ENCODE measurements at places on chromosomes 11 and 22.

- peak; percentile 0 for DNase-seq
These were observed 851.1 kb upstream of the RAG2 start for GRCh38 chr11:37449146-37449545.

DNA sequence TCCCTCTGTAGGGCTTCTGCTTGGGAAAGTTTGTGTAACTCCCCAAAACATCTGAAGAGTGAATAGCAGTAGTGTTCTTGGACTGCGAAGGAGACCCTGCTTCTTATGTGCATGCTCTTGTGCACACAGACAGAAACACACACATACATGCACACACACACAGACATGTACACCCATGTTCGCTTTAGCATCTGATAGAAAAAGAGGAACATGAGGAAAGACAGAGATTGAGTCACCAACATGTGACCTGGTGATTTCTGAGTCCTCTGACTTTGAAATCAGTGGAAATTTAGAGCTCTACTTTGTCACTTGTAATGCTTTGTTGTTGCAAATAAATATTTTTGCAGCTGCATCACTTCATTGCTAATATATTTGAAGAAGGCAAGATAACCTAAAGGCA is 23.8 kb downstream of the CD44 start:
- no peak for DNase-seq

- DNase-seq: no peak
These were observed 111.4 kb upstream of the PITPNB start for GRCh38 chr22:28030473-28030872.

DNA sequence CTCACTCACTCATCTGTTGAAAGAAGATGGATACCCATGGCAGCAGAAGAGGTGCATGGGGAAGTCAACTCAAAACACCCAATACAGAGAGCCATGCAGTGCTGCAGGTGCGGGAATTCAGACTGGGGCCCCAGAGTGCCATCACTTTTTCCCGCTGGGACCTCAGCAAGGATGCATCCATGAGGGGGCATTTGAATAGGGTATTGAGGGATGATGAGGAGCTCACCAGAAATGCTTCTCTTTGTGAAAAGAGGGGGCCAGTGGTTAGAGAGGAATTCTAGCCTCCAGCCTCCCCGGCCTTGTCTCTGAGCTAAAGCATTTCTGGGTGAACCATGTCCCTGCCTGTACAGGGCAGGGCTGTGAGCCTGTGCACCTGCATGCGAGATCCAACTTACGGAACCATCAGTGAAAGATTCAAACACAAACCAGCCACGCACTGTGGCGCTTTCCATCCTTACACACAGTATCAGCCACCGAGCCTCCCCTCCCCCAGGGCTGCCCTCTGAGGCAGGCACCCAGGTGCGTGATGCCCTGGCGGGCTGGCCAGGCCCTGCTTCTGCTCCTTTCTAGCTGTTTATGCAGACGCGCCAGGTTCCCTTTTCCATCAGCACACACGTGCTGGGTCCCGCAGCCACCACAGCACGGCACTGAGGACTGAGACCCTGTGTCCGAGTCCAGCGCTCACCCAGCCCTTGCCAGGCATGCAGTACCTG is 1177.2 kb downstream of the BRD1 start:
- no peak for DNase-seq

- no peak for DNase-seq
These were observed 38.9 kb upstream of the SEPTIN5 start for GRCh38 chr22:19675428-19675827.

DNA sequence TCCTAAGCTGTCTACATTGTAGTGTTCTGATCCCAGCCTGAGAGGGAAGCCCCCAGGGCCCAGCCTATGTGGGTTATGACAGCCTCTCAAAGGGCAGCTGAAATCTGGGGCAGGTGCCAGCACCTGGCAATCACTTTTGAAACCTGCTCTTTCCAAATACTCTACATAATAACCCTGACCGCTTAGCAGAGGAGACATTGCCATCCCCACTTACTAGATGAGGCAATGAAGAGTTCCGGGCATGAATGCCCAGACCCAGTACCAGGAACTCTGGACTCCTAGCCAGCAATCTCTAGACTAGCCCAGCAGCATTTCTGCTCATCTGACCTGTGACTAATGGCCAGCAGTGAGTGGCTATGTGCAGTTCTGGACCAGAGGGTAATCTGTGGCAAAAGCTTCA is 412.4 kb upstream of the CADM1 start:
- DNase-seq: no peak

DNA sequence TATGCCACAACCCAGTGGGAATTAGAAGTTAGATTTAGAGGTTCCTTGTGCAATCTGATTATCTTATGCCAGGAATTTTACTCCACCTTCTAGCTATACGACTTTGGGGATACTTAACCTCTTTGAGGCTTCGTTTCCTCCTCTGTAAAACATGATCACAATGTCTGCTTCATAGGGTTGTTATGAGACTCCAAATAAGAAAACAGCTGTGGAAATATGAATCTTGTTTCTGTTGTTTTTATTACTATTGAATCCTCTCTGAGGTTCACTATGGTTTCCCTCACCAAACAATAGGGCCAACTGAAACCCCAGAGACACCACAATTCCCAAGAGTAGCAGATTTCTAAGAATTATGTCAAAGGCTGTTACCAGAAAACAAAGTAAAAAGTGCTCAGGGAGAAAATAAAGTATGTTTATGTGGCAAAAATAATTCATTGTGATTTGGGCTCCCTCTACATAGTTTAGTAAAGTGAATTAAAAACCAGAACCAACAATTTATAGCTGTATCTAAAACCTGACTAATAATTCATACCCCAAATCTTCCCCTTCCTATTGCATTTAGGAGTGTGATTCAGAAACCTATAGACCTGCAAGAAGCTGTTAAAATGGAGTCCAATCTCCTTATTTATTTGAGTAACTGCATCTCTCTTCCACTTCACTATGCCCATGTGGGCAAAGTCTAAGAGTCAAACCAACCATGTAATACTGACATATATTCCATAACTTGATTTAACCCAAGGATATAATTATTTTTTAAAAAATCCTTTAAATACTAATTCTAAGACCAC is 38.4 kb downstream of the AMBRA1 start:
- DNase-seq: no peak

GRCh38 chr11:125416981-125417935 is 78.8 kb downstream of the FEZ1 start:
- DNase-seq: no peak

GRCh38 chr11:90525962-90526361 is 303.1 kb upstream of the CHORDC1 start:
- no peak for DNase-seq

GRCh38 chr11:41206388-41206787 is 253.1 kb downstream of the LRRC4C start:
- DNase-seq: no peak

- DNase-seq: no peak
These were observed 11.7 kb upstream of the DNAJB13 start for GRCh38 chr11:73939096-73939495.

GRCh38 chr22:50522806-50523438 is 2.5 kb downstream of the SCO2 start:
- DNase-seq: no peak

DNA sequence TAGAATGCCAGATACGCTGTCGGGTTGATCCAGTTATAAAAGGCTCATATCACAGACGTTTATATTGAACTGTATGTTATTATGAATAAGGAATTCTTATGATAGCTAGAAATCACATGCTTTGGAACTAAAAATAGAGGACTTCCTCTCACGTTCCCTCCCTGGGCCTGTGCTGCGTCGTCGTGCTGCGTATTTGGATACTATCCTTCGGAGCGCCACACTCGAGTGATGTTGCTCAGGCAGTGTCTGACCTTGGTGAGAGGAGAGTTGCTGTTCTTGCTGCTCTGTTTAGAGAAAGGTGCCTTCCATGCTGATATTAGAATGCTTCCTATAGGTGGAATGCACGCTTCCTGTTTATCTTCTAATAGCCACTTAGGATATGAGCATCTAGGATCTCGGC is 20.2 kb upstream of the ST14 start:
- DNase-seq: no peak

DNA sequence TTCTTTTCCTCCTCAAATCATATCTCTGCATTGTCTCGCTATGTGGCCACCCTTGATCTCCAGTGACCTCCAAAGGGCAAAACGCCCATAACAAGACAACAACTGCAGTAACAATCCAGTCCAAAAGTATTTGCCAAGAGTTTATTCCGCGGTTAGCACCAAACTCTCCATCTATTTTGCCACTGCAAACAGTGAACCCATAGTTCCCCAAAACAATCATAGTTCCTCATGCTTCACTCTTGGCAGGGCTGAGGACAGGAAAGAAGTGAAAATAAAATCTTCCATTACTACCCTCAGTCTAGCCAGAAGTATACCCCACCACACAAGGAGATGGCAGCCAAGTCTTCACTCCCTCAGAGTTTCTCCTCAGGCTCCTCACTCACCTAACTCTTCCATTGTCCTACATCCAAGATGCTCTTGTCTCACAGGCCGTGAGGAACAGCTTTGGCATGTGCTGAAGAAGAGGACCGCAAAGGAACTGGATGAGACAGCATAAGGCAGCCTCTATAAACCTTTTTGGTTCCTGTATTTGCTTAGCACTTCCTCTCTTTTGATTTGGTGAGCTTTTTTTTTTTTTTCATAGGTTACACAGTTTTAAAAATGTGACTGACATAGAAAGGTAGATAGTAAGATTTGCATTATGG is at the start of gene LPXN:
TSS of gene LPXN (minus strand) at position 480 of the 644 bp plus-strand sequence. CDS start at position 396, 84 bp downstream.
- DNase-seq: peak; percentile 67

- DNase-seq: no peak
These were observed 440.1 kb upstream of the DDI1 start for GRCh38 chr11:103596315-103596714.

DNA sequence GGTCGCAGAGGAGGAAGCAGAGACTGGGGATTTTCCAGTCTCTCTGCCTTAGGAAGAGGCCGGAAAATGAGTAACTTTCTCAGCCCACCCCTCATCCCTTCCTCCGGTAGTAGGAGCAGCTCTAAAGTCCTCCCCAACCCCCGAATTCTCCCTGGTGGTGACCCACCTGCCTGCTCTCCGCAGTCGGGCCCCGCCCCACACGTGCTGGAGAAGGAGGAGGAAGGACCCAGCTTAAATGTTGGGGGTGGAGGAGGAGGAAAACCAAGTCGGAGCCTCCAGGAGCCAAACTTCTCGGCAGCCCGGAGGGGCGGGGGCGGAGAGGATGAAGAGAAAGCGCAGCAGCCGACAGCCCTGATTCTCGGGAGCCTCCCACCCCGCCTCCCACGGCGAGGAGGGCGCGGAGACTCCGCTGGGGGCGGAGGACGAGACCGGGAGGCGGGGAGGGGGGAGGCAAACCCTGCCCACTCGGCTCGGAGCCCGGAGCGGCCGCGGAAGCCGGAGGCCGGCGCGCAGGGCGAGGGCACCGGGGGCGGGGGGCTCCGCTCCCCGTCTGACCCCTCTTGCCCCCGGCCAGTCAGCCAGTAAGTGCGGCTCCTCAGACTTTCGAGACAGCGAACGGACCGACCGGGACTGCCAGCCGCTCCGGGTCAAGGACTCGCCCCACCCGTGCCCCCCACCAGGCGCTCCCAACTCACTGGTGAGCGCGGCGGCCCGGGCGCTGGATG is at the start of gene TPBGL:
TSS of gene TPBGL (plus strand) at position 464 of the 725 bp plus-strand sequence. CDS start 276 bp downstream, outside the sequence.
- DNase-seq: no peak

- DNase-seq: no peak
These were observed 36.8 kb upstream of the SMTN start for GRCh38 chr22:31044262-31044861.

DNA sequence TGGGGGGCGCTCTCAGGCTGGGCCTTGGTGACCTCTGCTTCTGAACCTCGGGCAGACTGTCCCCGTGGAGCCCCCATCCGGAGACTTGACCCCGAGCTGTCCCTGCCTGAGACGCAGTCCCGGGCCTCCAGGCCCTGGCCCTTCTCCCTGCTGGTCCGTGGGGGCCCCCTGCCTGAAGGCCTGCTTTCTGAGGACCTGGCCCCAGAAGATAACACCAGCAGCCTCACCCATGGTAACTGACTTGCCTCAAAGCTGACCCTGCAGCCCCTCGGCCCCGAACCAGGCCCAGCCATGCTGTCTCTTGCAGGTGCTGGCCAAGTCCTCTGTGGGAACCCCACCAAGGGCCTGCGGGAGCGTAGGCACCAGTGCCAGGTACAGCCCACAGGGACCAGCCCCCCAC is 8.9 kb downstream of the LMNTD2 start:
- DNase-seq: no peak

GRCh38 chr11:89065066-89065465 is 716 bp downstream of the GRM5 start:
- no peak for DNase-seq

- DNase-seq: no peak
These were observed 7.9 kb downstream of the SFI1 start for GRCh38 chr22:31504282-31504681.

DNA sequence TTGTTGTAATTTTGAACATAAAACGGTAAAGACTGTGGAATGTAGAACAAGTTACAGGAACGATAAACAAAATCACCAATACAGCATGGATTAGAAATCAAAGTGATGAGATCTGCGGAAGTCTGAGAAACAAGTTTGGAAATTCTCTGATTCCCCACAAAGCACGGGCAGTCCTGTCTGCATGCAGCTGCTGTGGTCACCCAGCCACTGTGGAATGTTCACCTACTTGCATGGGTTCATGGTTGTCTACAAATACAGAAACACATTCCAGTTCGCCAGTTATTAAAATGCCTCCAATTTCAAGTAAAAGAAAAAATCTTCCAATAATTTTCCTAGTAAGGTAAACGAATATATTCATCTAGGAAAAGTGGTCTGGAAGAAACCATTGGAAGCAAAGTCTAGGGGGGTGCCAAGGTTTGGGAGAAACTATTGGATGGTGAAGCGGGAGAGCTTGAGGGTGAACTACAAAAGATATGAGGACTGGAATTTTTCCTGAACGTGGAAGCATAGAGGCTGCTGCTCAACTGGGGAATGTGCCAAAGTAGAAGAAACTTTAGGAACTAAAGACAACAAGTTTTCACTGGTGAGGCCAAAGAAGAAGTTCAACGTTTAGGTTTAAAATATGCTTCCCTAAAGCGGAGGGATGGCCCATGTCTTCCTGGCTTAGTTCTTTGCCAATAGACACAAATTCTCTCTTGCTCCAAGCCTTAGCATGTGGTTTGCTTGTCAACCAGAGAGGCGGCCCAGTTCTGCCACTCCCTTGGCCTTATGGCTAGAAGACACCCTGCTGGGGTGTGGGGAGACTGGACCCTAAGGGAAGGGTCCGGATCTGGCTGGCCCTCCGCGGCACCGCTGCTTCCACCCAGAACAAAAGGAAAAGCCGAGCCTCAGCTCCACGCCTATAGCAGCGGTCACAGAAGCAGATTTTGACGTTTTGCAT is 70.2 kb downstream of the CTTN start:
- DNase-seq: no peak

DNA sequence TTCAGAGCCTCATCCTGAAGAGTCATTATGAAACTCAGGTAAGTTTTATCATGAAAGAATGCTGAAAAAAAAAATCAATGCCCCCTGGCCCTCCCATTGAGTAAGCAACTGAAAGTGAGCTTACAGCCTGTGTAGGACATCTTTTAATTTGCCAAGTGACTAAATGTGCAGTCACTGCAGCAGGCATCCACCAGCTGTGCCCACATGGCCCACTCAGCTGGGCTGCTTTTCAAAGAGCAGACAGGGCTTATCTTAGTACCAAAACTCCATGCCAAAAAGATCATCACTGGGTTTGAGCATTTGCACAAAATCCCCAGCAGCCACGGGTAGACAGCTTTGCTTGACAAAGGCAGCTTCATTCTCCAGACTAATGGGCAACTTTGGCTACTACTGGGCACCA is 709.7 kb downstream of the NTM start:
- DNase-seq: no peak

Measured in GDM1 (cell line).